ENCODE measurements at places on chromosomes 1 and 21. TPM values are rescaled to one million over a fixed set of nuclear protein-coding genes. Genes with fewer than 3 reads are reported as not detected.
A peak's percentile ranks its signal among the peaks of the same experiment; 100 is the strongest.

Gene AMY2A
- total RNA-seq, result 0.55 TPM

Gene CYP4Z1
- not detected for total RNA-seq

Gene TRIM45
- total RNA-seq, result 15.7 TPM

Gene APCS
- 0.64 TPM for total RNA-seq

Gene CFHR2
- not detected for total RNA-seq

Gene GPR25
- total RNA-seq, result not detected

Gene NBPF20
- total RNA-seq, result 0.69 TPM

- H3K27ac ChIP-seq, result no peak overlapping the region
- H3K4me1 ChIP-seq, result peaks cover 41% of the 10 kb centered on the region
- no peaks in the 10 kb centered on the region for H3K27me3 ChIP-seq
- peaks cover 72% of the 10 kb centered on the region for H3K36me3 ChIP-seq
- no peak overlapping the region for H3K4me3 ChIP-seq
Observed at GRCh38 chr1:150299716-150300115, 6.1 kb downstream of the MRPS21 start.

- peak overlapping the region; percentile 67 for H3K27ac ChIP-seq
- no peak overlapping the region for H3K4me3 ChIP-seq
- no peaks in the 10 kb centered on the region for H3K27me3 ChIP-seq
Observed at GRCh38 chr1:54227891-54228310, 27.9 kb downstream of the MRPL37 start.

- peak overlapping the region; percentile 26 for H3K4me3 ChIP-seq
- no peaks in the 10 kb centered on the region for H3K27me3 ChIP-seq
- H3K27ac ChIP-seq, result peak overlapping the region; percentile 64
- peaks cover 37% of the 10 kb centered on the region for H3K4me1 ChIP-seq
- peaks cover 28% of the 10 kb centered on the region for H3K36me3 ChIP-seq
Observed at GRCh38 chr1:184068354-184068753, 16.8 kb downstream of the TSEN15 start.

- no peak overlapping the region for H3K27ac ChIP-seq
- DNase-seq, result no peak
- H3K36me3 ChIP-seq, result peaks cover 3% of the 10 kb centered on the region
- H3K4me1 ChIP-seq, result peaks cover 21% of the 10 kb centered on the region
Observed at GRCh38 chr1:119285482-119285881, 83.1 kb upstream of the HAO2 start.

DNA sequence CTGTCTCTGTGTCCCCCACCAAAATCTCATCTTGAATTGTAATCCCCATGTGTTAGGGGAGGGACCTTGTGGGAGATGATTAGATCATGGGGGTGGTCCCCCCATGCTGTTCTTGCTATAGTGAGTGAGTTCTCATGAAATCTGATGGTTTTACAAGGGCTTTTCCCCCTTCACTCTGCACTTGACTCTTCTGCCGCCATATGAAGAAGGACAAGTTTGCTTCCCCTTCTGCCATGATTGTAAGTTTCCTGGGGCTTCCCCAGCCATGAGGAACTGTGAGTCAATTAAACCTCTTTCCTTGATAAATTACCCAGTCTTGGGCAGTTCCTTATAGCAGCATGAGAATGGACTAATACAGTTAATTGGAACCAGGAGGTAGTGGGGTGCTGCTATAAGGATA is 137.1 kb upstream of the RAB4A start:
- no peak for DNase-seq
- no peak overlapping the region for H3K27ac ChIP-seq
- H3K27me3 ChIP-seq, result peaks cover 14% of the 10 kb centered on the region

DNA sequence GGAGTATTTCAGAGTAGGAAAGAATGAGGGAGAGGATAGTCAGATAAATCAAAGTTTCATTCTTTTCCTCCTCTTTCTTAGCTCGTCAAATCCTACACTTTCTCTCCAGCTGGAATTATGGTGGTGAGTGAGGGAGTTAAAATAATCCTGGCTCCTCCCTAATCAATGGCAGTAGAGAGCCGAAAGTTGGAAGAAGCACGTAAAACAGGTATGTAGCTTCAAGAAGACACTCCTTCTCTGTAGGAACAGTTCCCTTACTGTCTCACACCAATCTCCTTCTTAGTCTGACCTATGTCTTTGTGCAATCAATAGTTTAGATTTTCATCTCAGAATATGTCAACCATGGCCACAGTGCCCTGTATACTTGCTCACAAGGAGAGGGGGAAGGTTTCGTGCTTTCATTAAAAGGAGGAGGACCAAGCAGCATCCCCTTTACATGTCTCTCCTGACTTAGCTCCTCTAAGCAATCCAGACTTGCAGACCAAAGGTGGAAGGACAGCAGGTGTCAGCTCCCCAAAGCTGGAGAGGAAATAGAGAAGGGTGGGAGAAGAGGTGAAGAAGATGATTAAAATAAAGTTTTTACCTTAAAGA is 878 bp downstream of the MINDY1 start:
- H3K36me3 ChIP-seq, result no peaks in the 10 kb centered on the region
- peak overlapping the region; percentile 99 for H3K27ac ChIP-seq
- peaks cover 38% of the 10 kb centered on the region for H3K4me1 ChIP-seq
- peak overlapping the region; percentile 94 for H3K4me3 ChIP-seq
- H3K27me3 ChIP-seq, result no peaks in the 10 kb centered on the region

DNA sequence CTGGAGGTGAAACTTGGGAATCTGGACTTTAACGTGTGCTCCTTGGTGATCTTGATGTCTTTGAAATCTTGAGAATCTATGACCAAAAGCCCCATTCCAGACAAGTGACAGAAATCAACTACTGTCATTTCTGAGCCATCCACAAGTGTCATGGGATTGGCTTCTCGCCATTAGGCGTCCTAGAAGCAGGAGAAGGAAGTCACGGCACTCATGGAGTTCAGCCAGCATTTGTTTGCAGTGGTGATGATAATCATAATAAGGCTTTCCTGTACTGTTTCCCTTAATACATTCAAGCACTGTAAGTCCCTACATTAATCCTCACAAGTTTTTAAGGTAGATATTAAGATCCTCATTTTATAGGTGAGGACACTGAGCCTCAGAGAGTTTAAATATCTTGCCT is 11.9 kb downstream of the F5 start:
- H3K27ac ChIP-seq, result no peak overlapping the region
- no peaks in the 10 kb centered on the region for H3K27me3 ChIP-seq
- H3K36me3 ChIP-seq, result no peaks in the 10 kb centered on the region
- DNase-seq, result no peak

- no peaks in the 10 kb centered on the region for H3K36me3 ChIP-seq
- H3K27me3 ChIP-seq, result peaks cover 28% of the 10 kb centered on the region
- no peak for DNase-seq
- no peak overlapping the region for H3K4me3 ChIP-seq
- H3K4me1 ChIP-seq, result no peaks in the 10 kb centered on the region
Observed at GRCh38 chr1:37741662-37742061, 23.3 kb downstream of the EPHA10 start.

- H3K27me3 ChIP-seq, result no peaks in the 10 kb centered on the region
- no peaks in the 10 kb centered on the region for H3K36me3 ChIP-seq
- DNase-seq, result no peak
- no peak overlapping the region for H3K27ac ChIP-seq
Observed at GRCh38 chr21:32192291-32193097, 86.4 kb downstream of the MIS18A start.

- peaks cover 6% of the 10 kb centered on the region for H3K36me3 ChIP-seq
- no peak overlapping the region for H3K4me3 ChIP-seq
- H3K27ac ChIP-seq, result no peak overlapping the region
- no peaks in the 10 kb centered on the region for H3K27me3 ChIP-seq
- peaks cover 54% of the 10 kb centered on the region for H3K4me1 ChIP-seq
- no peak for DNase-seq
Observed at GRCh38 chr1:24420547-24420946, 4.9 kb downstream of the NIPAL3 start.

- H3K27ac ChIP-seq, result no peak overlapping the region
- no peaks in the 10 kb centered on the region for H3K27me3 ChIP-seq
- H3K4me3 ChIP-seq, result no peak overlapping the region
- no peaks in the 10 kb centered on the region for H3K4me1 ChIP-seq
Observed at GRCh38 chr21:15171546-15171945, 106.7 kb upstream of the NRIP1 start.

- no peak overlapping the region for H3K4me3 ChIP-seq
- peaks cover 2% of the 10 kb centered on the region for H3K27me3 ChIP-seq
- no peak for DNase-seq
Observed at GRCh38 chr1:5889462-5889861, 102.8 kb downstream of the NPHP4 start.

DNA sequence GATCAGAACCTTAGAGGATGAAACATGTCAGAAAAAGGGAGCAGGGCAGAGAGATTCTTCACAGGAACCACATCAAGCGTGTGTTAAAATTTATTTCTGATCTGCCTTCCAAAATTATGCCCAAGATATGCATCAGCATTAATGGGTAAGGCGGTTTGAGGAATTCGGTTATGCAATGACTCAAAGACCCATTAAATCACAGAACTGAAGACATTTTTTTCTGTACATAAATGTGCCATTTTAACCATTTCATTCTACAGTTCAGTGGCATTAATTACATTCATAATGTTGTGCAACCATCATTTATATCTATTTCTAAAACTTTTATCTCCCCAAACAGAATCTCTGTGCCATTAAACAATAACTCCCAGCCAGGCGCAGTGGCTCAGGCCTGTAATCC is 43.4 kb downstream of the CNST start:
- no peak overlapping the region for H3K27ac ChIP-seq
- H3K4me1 ChIP-seq, result peaks cover 19% of the 10 kb centered on the region
- H3K27me3 ChIP-seq, result no peaks in the 10 kb centered on the region

- DNase-seq, result no peak
- H3K4me3 ChIP-seq, result no peak overlapping the region
- peak overlapping the region; percentile 37 for H3K27ac ChIP-seq
- peaks cover 37% of the 10 kb centered on the region for H3K4me1 ChIP-seq
Observed at GRCh38 chr1:61753998-61754508, 11.8 kb downstream of the PATJ start.

DNA sequence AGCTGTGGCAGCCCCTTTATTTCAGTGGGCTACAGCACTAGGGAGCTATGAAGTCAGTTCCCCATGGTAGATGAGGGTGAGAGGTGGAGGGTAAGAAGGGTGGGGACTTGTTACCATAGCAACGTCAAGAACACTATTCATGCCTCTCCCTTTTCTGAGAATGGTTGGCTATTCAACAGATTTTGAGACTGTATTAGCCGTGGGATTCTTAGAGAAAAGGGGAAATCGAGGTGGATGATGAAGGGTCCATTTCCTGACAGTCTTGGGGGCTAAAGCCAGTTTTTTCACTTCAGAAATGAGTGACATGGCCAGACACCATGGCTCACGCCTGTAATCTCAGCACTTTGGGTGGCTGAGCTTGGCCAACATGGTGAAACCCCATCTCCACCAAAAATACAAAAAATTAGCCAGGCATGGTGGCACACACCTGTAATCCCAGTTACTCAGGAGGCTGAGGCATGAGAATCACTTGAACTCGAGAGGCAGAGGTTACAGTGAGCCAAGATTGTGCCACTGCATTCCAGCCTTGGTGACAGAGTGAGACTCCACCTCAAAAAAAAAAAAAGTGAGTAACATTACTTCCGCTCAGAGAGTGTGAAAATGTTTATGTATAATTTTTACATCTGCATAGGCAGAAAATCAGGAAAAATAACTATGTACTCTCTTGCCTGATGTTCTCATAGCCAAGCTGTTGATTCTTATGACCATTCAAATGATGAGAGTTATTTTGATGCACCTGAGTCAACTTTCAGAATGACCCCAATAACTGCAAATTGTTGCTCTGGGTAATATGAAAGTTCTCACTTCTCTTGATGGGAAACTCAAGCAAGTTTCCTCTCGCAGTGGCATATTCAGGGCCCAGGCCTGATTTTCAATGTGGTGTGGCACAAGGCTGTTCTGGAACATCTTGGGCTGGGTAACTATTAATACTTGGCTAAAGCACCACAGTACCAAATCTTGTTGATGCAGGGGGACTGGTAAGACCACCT is 23.2 kb upstream of the RGSL1 start:
- no peak overlapping the region for H3K27ac ChIP-seq
- no peak overlapping the region for H3K4me3 ChIP-seq
- H3K4me1 ChIP-seq, result no peaks in the 10 kb centered on the region
- no peaks in the 10 kb centered on the region for H3K27me3 ChIP-seq

GRCh38 chr1:181314959-181315358 is 168.4 kb upstream of the CACNA1E start:
- no peak overlapping the region for H3K27ac ChIP-seq
- no peak overlapping the region for H3K4me3 ChIP-seq
- DNase-seq, result no peak
- peaks cover 59% of the 10 kb centered on the region for H3K27me3 ChIP-seq

DNA sequence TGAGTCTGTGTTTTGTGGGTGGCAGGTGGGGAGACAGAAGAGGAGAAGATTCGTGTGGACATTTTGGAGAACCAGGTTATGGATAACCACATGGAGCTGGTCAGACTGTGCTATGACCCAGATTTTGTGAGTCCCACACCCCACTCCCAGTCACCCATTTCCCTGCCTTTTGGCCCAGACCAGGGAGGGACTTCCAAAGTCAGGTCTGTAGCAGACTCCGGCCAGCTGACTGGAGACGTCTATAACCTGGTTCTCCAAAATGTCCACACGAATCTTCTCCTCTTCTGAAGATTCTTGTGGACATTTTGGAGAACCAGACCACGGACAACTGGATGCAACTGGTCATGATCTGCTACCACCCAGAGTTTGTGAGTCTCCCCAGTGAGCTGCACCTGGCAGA is 1.6 kb downstream of the GSTM5 start:
- DNase-seq, result no peak
- no peaks in the 10 kb centered on the region for H3K4me1 ChIP-seq
- H3K27ac ChIP-seq, result no peak overlapping the region
- H3K4me3 ChIP-seq, result no peak overlapping the region
- peaks cover 9% of the 10 kb centered on the region for H3K36me3 ChIP-seq

All from WTC11 (cell line).